ENCODE measurements at places on chromosomes 3 and 15.
A peak's percentile ranks its signal among the peaks of the same experiment; 100 is the strongest.

DNA sequence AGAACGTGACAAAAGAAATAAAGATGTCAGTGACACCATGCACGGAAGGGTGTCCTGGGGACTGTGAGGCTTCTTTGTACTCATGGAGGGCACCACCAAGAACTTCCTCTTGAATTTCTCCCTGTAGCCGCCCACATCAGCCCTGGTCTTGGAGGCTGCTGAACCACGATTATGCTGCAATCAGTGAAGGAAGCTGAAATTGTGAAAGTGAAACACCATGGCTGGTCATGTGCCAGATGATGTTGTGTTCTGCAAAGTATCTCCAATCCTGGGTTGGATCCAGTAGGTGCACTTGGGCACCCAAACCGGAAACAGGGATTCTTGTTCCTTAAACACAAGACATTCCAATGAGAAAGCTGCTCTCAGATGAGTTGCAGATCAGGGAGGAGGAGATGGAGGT lies 104.4 kb upstream of the GOLGA6L6 start:
- peak; percentile 37 for DNase-seq

GRCh38 chr3:24396338-24396737 lies 98.3 kb downstream of the THRB start:
- DNase-seq: no peak

DNA sequence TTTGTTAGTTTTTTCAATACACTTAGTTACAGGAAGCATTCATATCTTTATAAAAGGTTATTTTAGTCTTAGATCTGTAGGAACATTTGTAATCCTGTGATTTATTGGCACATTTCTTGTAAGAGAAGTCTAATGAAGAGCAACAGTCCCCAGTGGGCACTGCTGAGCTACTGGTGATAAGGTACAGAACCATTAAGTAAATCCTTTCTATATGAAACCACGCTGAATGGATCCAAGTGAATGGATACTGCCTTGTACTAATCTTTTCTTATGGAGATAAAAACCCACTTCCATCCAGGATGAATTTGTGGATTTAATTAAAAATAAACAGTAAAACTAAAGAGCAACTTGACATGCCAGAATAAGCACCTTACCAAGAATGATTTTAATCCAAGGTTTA lies 64.0 kb downstream of the SHQ1 start:
- DNase-seq: no peak

DNA sequence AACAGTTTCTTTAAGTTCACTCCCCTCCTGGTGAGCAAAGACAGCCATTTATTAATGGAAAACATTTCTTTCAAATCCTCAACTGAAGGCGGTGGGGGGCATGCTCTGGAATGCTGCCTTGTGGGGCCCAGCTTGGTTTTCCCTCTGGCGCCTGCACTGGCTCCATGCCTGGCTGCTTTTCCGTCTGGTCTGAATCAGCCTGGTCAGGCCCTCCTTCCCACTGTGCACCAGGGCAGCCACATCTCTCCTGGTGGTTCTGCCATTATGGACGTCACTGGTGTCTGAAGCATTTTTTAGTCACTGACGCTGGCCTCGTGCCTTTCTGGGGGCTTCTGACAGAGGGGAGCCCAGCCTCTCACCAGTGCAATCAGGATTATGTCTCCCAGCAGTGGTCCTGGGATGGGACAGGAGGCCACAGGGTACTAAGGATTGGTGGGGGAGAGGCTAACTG lies 57.6 kb upstream of the APEH start:
- DNase-seq: no peak

GRCh38 chr3:36701249-36701572 lies 63.1 kb downstream of the DCLK3 start:
- DNase-seq: no peak

- DNase-seq: no peak
Measured at GRCh38 chr3:41629072-41629471, 332.8 kb downstream of the ULK4 start.

DNA sequence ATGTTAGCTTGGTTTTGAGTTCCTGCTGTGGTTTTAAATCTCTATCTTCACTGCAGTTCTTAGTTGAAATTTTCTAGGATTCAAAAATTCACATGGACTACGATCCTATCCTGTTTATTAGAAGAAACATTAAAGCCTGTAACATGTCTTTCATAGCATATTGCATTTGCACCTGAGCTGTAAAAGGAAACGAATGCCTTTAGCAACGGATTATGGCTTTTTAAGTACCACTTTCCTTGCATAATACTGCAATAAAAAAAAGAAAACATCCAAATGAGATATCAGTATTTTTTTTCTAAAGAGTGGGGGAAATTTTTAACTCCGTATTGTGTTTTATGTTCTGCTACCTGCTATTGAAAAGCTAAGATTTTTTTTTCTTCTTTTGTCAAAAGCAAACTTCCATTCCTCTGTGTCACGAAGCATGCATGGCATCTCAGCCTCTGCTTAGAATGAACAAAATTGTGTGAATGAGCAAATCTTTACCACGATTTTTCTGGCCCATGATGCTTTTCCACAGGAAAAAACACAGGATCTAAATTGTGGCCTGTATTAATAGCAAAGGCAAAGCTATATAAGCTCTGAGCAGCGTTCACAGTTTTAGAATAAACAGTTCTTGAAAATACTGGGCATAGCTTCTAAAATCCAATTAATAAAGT lies 110.0 kb upstream of the CDIN1 start:
- no peak for DNase-seq

DNA sequence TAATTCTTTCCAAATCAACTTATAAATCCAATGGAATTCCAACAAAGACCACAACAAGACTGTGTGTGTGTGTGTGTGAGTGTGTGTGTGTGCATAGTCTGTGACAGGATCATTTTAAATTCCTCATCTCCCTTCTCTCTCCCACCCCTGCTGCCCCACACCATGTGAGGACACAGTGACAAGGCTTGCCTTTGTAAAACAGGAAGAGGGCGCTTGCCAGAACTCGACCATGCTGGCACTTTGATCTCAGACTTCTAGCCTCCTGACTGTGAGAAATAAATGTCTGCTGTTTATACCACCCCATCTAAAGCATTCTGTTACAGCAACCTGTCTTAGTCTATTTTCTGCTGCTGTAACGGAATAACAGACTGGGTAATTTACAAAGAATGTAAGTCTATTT lies 99.1 kb downstream of the NSMCE3 start:
- no peak for DNase-seq

DNA sequence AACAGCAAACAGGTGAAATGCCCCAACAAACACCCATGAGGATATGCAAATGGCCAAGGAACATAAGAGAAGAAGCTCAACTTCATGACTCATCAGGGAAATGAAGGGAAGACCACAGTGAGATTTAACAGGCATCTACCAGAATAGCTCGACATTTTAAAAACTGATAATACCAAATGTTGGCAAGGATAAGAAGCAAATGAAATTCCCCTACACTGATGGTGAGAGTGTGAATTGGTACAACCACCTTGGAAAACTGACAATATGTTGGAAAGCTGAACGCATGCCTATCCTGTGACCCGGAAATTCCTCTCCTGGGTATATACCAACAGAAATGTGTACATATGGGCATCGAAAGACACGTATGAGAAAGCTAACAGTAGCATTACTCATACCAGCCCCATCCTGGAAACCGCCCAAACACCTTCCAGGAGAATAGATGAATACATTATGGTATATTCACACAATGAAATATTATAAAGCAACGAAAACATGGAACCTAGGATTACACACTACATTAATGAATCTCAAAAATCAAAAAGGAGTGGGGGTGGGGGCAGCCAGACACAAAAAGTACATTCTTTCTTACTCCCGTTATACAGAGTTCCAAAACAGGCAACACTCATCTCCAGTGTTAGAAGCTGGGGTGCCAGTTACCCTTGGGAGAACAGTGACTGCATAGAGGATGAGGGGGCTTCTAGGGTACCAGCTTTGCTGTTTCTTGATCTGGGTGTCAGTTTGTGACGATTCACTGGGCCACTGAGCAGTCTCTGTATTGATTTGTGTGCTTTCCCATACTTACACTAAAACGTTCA lies 16.9 kb downstream of the RFTN1 start:
- no peak for DNase-seq

GRCh38 chr3:43582866-43583265 lies 38.9 kb downstream of the ANO10 start:
- DNase-seq: no peak

- DNase-seq: no peak
Measured at GRCh38 chr3:155609586-155609985, 135.3 kb downstream of the PLCH1 start.

- no peak for DNase-seq
Measured at GRCh38 chr15:98408231-98408630, 240.1 kb upstream of the IGF1R start.

DNA sequence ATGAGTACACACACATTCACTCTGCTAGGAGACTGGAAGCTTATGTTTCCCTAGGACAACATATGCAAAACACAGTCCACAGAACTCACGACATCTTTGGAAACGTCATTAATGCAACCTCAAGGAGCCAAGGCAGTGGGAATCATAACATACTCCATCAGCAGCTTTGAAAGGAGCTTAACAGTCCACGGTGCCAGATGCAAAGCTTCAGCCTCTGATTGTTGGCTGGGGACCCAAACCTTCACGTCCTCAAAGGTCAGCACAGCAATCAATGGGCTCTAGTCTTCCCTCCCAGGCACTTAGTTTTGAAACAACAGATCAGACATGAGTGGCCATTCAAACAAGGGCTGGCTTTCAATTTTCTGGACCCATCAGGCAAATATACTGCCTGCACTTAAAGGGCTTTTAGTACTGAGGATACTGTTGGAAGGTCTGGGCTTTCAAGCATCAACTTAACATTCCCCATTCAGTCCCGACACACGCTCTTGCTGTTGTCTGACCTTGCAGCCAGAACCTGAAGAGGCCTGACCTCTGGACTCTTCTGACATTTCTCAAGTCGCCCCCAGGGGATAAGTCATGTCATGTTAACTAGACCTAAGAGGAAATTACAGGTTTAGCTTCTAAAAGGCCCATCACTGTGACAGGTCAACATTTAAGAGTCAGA lies 223.0 kb downstream of the PDZRN3 start:
- no peak for DNase-seq

DNA sequence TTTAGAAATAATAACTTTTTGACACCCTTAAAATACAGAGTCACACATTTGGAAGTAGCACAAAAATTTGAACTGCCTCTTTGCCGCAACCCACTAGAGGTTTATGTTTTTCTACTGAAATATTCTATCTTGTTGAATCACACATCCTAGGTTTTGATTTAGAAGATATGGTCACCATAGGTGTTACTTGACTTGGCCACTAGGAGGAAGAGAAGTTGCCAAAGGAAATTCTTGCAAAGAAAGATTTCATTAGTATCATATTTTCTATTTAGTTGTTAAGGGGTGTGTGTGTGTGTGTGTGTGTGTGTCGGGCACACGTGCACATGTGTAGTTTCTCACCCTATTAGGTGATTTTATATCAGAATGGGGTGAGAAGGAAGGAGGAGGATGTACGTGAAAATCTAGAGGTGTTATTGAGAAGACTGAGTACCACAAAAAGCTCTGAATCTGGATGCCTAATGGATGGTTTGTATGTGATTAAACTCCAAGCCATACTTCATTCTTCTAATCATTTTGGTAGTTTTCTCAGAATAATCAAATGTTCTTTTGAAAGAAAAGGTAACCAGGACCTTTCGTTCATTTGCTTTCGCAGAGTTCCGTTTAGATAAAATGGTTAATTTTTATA lies 31.5 kb downstream of the ZFAND6 start:
- no peak for DNase-seq

- no peak for DNase-seq
Measured at GRCh38 chr3:120614765-120615164, 18.6 kb downstream of the NDUFB4 start.

- DNase-seq: no peak
Measured at GRCh38 chr3:147423537-147423797, 14.3 kb downstream of the ZIC1 start.

GRCh38 chr3:196971094-196971698 lies 2.6 kb upstream of the PIGZ start:
- DNase-seq: no peak

DNA sequence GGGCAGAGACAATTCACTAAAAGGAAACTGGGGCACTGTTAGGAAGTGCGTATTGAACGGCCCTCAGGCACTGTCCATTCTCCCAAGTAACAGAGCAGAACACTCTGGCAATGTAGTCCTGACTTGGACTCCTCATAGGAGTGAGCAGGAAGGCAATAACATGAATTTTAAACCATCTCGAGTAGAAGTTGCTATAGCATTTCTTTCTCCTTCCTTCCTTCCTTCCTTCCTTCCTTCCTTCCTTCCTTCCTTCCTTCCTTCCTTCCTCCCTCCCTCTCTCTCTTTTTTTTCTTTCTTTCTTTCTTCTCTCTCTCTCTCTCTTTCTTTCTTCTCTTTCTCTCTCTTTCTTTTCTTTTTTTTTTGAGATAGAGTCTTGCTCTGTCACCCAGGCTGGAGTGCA lies 46.4 kb upstream of the TRA2B start:
- no peak for DNase-seq

DNA sequence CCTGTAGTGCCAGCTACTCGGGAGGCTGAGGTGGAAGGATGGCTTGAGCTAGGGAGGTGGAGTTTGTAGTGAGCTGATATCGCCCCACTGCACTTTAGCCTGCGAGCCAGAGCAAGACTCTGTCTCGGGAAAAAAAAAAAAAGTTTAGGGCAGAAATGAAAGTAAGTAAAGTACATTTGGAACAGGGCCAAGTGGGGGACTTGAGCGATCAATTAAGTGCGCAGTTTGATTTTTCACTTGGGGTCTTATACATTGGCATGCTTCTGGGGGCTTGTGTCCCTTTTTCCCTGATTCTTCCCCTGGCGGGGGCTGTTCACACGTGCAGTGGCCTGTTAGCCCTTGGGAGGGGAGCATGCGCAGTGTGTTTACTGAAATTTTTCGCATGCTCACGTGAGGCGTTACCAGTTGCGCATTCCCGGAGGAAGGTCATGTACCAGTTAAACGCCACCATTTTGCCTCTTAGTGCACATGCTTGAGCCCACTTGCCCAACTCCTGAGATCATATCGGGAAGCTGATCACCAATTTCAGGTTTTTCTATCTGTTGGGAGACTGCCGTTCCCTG lies 42.0 kb downstream of the GALNT15 start:
- DNase-seq: no peak

DNA sequence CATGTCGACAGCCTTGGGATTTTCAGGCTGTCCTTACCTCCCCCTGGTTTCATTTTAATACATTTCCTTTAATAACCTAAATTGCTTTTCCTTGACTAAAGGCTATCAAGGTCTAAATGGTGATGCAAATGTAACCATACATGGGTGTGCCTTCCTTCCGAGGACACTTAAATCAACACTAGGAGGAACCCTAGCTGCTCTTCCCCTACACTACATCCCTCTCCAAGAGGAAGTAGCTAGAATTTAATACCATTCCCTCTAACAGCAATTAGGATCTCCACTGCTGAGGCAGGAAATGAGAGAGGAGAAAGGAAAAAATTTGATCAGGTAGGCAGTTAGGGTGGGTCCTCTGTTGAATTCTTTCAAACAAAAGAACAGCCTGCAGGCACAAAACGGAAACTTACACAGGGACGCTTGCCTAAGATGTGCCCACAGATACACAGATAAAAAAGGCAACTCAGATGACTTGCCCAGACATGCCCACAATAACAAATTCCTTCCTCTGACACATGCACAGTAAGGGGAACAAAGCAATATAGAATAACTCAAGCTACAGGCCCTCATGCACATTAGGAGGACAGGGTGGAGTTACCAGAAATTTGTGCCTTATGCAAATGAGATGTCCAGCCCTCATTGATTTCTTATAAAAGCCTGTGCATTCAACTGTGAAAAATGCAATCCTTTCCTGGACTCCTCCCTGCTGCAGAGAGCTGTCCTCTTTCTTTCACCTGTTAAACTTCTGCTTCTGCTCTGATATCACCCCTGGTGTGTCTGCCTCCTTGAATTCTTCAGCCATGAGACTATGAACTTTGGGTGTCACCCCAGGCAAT lies 1024.4 kb upstream of the CADM2 start:
- no peak for DNase-seq

Data from stimulated activated CD4-positive, alpha-beta T cell treated with anti-CD3 and anti-CD28 coated beads, Interleukin-2, amount 100 ng/mL, for 24 hours (primary cell).